GM12892 (cell line): ENCODE measurements at places on chromosomes 12 and 14.

DNA sequence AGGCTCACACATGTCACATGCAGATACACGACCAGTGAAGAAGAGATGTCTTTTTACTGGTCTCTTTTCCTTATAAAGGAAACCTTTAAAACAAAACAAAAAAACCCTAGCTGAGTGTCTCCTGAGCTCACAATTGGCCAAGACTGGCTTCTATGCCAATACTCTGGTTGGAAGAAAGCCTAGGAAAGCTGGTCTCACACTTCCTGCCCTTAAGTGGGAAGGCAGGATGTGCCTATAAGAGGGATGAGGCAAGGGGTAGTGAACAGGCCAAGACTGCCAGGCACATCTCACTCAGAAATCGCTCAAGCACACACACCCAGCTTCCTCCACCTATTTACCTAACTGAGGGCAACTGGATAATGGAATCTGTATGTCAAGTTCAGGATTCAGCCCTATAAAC, 50.0 kb downstream of the SOCS2 start:
- DNase-seq: no peak

GRCh38 chr12:52699960-52700359, 3.4 kb downstream of the KRT77 start:
- DNase-seq: no peak

- no peak for DNase-seq
Observed at GRCh38 chr14:60965402-60965801, 15.5 kb downstream of the TRMT5 start.

DNA sequence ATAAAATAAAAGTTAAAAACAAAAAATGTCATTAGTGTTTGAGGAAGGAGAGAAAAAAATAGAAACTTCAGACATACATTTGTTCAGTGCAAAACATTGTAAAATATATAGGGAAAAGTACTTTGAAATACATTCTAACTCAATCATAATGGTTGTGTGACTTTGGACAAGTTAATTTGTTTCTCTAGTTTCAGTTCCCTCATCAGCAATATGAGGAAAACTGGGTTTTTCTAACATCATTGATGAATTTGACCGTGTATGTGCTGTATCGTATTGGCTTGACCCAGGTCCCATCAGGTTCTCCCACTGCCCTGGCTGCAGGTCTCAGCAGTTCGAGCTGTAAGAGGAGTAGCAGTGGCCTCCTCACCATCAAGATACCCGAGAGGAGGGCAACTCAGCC, 173.9 kb upstream of the ATF7IP start:
- no peak for DNase-seq

DNA sequence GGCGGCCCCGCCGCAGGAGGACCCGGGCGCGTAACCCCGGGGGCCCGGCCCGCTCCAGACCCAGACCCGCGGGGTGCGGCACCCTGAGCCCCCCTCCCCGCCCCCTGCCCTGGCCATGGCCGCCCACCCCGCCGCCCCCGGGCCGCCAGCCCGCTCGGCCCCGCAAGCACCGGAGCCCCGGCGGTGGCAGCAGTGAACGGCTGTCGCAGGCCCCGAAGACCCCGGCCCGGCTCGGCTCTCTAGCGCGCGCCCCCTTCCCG, 221 bp downstream of the MARCHF9 start:
- DNase-seq: no peak

DNA sequence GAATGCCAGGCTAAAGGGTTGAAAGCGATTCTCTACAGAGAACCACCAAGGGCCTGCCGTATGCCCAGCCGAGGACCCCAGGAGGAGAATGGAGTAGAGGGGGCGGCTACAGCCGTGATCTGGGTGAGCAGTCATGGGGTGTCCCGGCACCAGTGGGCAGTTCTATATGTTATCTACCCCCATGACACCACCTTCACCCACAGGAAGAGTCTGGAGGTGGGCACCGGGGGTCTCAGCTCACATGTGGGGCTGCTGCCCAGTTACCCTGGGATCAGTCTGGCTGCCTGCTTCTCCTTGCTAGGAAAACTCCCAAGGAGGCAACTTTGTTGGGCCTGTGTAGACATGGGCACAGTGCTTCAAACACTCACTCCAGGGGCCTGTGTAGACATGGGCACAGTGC, 99.4 kb downstream of the LGMN start:
- no peak for DNase-seq

DNA sequence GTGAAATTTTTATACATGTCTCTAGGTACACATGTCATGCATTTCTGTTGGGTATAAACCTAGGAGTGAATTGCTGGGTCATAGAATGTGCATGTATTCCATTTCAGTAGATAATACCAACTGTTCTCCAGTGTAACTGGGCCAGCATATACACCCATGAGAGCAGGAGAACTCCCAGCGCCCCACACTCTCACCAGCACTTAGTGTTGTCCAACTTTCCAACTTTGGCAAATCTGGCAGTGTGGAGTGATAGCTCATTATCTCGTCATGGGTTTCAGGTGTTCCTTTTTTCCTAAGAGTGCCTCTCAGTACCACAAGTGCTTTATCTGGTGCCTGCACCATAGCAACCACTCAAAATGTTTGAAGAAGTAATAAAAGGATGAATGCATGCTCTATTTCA, 40.1 kb downstream of the NGB start:
- DNase-seq: no peak

DNA sequence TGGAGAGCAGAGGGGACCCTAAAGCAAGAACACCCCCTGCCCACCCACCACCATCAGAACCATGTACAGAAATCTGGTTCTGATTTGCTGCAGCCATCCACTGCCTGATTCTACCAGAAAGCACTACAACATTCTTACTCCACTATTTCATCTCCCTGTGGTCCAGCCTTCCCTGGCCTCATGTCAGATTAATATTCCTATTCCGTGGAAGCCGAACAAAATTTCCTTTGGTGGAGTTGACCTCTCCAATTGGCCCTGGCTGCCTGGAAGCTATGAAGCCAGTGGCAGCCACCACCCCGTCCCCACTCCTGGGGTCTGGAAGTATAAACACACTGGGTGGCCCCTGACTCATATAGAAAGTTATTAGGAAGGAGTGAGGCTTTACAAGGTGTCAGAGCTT, 60.2 kb downstream of the ANO2 start:
- DNase-seq: no peak

- no peak for DNase-seq
Observed at GRCh38 chr12:91138337-91138920, 27.1 kb upstream of the LUM start.

DNA sequence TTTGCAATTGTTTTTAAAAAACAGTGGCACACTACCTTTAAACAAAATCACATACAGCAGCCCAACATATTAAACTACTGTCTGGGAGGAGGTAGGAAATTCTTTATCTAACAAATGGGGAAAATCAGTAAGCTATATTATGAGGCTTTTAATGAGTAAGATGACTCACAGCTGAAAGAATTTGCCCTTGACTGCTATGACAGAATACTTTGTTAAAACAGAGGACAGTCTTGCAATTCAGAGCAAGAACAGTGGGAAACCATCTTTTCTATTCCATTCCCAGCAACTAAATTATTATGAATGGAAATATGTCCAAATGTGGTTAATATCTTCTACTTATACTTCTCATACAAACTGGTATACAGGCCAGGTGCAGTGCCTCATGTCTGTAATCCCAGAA, 49.2 kb upstream of the SGPP1 start:
- DNase-seq: no peak

DNA sequence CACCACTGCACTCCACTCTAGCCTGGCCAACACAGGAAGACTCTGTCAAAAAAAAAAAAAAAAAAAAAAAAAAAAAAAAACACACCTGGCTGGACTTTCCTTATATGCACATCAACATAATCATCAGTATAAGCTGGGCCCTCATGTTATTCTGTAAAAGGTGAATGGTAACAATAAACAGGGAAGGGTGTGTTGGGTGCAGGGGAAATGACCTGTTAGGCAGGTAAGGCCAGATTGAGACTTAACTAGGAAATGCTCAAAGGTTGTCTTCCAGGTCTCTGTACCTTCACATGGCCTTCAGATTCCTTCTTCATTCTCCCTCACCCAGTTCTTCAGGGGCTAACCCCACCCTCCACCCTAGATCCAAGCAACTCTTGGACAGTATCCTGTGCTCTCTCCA, 47.5 kb downstream of the ESR2 start:
- no peak for DNase-seq

DNA sequence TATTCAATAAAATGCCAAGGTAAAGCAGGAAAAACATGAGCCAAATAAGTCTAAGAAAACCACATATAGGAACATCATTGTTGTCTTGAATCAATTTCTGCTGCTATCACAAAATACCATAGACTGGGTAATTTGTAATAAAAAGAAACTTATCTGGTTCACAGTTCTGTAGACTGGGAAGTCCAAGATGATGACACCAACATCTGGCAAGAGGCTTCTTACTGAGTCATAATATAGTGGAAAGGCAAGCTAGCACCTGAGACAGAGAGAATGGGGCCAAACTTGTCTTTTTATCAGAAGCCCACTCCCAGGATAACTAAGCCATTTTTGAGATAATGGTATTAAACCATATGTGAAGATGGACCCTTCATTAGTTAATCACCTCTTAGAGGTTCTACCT, 975.9 kb downstream of the FLRT2 start:
- no peak for DNase-seq

- no peak for DNase-seq
Observed at GRCh38 chr12:3303410-3304136, 187.4 kb upstream of the PRMT8 start.

GRCh38 chr12:80565271-80565670, 121.2 kb downstream of the PTPRQ start:
- DNase-seq: no peak

DNA sequence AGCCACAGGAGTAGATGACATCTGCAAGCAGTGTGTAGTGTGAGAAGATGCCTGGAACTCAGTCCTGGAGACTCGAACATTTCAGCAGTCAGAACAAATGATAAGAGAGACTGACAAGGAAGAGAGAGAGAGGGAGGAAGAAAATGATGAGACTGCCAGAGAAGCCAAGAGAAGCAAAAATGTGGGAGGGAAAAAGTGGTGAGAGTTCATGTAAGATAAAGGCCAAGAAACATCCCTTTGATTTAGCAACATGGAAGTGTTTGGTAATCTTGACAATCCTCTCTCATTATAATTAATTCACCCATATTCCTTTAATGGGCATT, 42.6 kb downstream of the LIMA1 start:
- no peak for DNase-seq

GRCh38 chr14:45089813-45090212, 5.9 kb downstream of the PRPF39 start:
- DNase-seq: no peak

- DNase-seq: no peak
Observed at GRCh38 chr14:91269076-91269991, 24.8 kb upstream of the GPR68 start.

GRCh38 chr14:65303190-65303898, 109.2 kb upstream of the FUT8 start:
- DNase-seq: no peak

- DNase-seq: no peak
Observed at GRCh38 chr14:95068080-95068479, 89.2 kb downstream of the DICER1 start.

DNA sequence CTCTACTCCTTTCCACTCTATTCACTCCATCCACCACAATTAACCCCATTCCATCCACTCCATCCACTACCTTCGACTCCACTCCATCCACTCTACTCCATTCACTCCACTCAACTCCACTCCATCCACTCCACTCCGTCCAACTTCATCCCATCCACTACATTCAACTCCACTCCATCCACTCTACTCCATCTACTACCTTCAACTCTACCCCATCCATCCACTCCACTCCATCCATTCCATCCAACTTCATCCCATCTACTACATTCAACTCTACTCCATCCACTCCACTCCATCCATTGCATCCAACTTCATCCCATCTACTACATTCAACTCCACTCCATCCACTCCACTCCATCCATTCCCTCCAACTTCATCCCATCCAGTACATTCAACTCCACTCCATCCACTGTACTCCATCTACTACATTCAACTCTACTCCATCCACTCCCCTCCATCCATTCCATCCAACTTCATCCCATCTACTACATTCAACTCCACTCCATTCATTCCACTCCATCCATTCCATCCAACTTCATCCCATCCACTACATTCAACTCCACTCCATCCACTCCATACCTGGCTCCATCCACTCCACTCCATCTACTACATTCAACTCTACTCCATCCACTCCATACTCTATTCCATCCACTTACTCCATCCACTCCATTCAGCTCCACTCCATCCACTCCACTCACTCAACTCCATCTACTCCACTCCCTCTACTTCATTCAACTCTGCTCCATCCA, 16.4 kb downstream of the HNF1A start:
- no peak for DNase-seq

DNA sequence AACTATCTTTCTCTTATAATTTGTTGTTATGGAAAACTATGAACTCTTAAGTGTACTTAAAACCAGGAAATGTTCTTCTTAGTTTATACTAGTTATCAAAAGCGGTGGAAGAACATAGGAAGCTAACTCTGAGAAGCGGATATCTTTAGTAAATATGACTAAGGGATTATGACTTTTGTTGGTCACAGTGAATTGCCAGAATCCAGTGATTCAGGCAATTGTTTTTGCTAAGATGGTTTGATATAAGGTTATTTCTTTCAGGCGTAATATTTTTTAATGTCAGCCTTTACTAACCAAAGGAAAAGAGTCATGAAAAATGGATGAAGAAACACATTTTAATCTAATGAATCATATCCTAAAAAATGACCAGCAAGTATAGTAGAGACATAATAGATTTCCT, 473.5 kb downstream of the FOXG1 start:
- no peak for DNase-seq

- no peak for DNase-seq
Observed at GRCh38 chr12:107131832-107132616, 38.7 kb upstream of the CRY1 start.

DNA sequence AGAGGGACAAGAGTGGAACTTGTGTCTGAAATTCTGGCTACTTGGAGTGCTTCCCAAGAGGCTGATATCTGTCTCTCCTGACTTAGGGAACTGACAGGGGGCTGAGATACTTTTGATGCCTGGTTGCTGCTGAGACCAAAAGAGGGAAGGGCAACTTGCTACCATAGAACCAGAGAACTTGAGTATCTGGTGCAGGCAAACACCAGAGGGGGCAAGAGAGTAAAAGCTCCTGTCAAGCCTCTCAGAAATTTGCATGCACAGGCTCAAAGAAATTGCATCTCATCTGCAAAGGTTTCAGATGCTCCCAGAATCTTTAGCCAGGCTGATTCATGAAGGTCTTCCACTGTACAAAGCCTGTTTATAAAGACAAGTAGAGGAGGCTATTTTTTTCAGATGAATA, 391.3 kb upstream of the FOXG1 start:
- DNase-seq: no peak

GRCh38 chr12:104710940-104711689, 247.0 kb downstream of the SLC41A2 start:
- DNase-seq: no peak

GRCh38 chr12:19959353-19959752, 409.0 kb upstream of the PDE3A start:
- no peak for DNase-seq

- no peak for DNase-seq
Observed at GRCh38 chr12:49790741-49791555, 37.3 kb downstream of the NCKAP5L start.

- DNase-seq: no peak
Observed at GRCh38 chr14:33948869-33949408, 1.9 kb downstream of the EGLN3 start.

GRCh38 chr12:18476861-18477260, 215.5 kb downstream of the PIK3C2G start:
- DNase-seq: no peak
